ENCODE measurements at places on chromosomes 13 and 19.

- no peak for DNase-seq
These were observed 15.6 kb upstream of the FBXO17 start for GRCh38 chr19:38990949-38991697.

- no peak for DNase-seq
These were observed at the start of gene PTPRH for GRCh38 chr19:55208880-55209692. Gene PTPRH, minus strand, starts transcription at chr19:55209501. Its CDS starts 68 bp downstream, at chr19:55209433.

DNA sequence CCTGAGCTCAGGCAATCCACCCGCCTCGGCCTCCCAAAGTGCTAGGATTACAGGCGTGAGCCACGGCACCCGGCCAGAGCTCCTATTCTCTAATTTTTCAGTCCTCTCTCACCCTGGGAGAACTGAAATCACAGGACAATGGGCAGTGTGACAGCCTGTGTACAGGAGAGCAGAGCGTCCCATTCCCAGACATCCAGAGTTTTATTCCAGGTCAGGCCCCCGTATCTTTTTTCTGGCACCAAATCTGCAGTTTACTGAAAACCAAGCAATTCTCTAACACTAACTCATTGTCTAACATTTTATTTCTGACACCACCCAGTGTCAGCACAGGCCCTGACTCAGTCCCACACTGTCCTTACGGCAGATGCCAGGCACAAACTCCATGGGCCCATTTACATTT lies 6.7 kb downstream of the ZNF708 start:
- no peak for DNase-seq

- no peak for DNase-seq
These were observed 865.0 kb downstream of the PCDH9 start for GRCh38 chr13:66365101-66365500.

- no peak for DNase-seq
These were observed 3.7 kb downstream of the FGF9 start for GRCh38 chr13:21674490-21675009.

- DNase-seq, result peak; percentile 51
These were observed 107.5 kb downstream of the KLF12 start for GRCh38 chr13:74026753-74027152.

DNA sequence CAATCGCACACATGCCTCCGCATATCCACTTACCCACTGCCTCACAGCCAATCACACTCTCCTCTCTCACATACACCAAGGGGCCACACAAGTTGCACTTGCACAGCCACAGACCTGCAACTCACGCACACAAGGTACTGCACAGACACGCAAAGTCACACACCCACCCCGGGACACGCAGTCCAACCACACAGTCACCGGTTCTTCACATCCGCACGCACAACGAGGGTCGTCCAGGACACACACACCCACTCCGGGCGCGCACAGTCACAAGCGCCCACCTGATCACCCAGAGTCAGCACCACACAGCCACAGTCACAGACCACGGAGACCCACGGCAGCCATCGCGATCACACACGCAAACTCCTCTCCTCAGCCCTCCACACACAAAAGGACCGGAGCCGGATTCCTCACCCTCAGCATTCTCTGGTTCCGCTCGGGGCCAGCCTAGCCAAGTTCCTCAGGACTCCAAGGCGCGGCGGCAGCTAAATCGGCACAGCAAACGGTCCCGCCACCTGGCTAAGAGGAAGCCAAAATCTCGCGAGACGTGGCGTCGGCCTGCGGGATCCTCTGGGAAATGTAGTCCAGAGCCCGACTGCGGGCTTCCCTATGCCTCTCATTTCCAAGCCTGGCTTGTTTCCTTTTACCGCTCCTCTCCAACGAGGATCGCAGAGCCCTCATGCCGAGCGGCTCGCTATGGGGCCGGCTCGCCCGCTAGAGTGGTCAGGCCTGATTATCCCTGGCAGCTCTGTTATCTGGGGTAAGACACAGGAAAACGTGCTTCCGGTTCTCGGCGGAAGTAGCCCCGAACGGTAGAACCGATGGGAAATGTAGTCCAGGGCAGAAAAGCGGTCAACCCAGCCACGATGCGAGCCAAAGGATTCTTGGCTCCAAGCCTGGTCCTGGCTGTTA lies at the start of gene ZNF850:
Gene ZNF850 (minus strand): TSS at position 497 of the 912 bp plus-strand sequence. CDS start 10,201 bp downstream, outside the sequence.
- peak; percentile 89 for DNase-seq

- no peak for DNase-seq
These were observed 873.9 kb downstream of the SLITRK1 start for GRCh38 chr13:83008212-83008929.

GRCh38 chr13:109949397-109949796 lies 163.0 kb upstream of the IRS2 start:
- DNase-seq, result no peak

DNA sequence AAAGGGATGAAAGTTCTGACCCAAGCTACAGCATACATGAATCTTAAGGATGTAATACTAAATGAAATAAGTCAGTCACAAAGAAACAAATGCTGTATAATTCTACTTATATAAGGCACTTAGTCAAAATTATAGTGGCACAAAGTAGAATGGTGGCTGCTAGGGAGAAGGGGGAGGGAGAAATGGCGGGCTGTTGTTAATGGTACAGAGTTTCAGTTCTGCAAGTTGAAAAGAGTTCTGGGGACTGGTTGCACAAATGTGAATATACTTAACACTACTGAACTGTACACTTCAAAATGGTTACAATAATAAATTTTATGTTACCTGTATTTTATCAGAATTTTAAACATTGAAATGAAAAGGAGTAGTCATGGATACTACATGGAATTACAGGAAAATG lies 48.9 kb upstream of the CLDN10 start:
- no peak for DNase-seq

- DNase-seq, result no peak
These were observed 11.4 kb upstream of the ZNF414 start for GRCh38 chr19:8525401-8525684.

DNA sequence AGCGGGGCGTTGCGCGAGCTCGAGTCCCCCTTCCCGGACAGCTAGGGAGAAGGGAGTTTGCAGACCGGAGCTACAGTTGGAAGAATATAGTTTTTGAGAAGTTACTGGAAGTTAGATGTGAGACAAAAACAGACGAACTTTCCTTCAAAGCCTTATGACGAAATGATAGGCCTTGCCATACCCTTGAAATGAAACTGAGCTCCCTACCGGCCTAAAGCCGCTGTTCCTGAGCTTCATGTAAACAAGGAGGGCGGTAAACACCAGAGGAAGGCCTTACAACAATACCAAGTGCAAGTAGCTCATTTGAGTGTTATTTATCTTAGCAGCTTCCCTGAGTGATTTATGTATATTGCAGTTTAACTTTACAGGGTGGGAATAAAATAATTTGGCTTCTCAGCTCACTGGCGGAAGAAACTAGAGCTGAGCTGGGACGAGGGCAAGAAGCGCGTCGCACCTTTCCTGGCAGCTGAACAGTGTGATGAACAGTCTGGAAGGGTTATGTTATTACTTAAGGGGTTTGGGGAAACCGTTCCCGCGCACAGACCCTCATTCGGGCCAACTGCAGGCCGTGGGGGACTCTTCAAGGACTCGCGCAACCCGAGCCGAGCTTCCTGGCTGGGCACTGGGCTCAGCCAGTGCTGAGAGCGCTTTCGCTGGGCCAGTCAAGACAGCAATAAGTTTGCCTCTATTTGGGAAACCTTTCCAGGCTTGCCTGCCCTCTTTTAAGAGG lies 111.2 kb downstream of the KCNRG start:
- DNase-seq, result no peak

DNA sequence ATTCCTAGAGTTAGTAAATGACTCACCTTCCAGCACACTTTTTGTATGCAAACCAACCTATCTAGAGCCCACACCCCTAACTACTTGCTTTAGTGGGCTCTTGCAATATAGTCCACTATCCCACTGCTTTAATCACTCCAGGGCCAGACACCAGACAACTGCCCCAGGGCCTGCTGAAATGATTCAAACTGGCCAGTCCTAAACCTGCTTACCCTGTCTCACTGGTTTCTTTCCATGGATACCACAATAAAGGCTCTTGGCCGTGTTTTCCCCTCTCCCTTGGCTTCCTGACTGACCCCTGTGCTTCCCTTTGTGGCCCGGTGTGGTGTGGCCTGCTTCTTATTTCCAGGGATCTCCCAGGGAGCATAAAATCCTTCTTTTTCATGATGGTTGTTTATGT lies 14.6 kb downstream of the HS6ST3 start:
- no peak for DNase-seq

DNA sequence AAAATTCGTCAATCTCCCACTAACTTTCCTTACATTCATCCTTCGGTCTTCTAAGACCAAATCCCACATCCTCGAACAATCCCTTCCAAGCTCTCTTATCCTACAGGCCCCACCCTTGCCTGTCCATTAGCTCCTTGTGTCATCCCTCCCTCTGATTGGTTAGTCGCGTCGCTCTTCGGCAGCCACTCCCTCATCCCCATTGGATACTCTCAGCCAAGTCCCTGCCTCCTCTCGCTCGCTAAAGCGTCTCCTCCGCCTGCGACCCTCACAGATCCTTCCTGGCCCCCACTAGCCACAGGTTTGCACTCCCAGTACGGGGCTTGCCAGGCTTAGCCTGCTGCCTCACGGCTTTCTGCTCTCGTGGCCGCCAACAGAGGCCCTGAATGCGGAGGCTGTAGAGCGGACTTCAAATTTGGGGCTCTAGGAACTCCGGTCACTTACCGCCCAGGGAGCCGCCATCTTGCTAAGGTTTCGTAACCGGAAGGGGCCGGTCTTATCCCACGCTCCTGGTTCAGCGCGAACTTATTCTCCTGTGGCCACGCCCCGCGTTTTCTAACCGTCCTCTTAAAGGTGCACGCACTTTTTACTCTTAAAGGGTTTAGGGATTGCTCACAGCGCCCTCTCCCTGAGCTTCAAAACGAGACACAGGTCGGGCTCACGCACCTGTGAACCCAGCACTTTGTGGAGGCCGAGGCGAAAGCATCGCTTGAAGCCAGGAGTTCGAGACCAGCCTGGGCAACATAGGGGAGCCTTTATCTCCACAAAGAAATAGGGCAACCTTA lies at the start of gene DMAC2:
Gene DMAC2 (minus strand): TSS at position 472 of the 782 bp plus-strand sequence. CDS start 13 bp downstream, at position 459.
- peak; percentile 91 for DNase-seq

GRCh38 chr13:101258071-101258470 lies 158.2 kb downstream of the NALCN start:
- no peak for DNase-seq

GRCh38 chr19:4108767-4109625 lies 14.9 kb downstream of the MAP2K2 start:
- peak; percentile 47 for DNase-seq

DNA sequence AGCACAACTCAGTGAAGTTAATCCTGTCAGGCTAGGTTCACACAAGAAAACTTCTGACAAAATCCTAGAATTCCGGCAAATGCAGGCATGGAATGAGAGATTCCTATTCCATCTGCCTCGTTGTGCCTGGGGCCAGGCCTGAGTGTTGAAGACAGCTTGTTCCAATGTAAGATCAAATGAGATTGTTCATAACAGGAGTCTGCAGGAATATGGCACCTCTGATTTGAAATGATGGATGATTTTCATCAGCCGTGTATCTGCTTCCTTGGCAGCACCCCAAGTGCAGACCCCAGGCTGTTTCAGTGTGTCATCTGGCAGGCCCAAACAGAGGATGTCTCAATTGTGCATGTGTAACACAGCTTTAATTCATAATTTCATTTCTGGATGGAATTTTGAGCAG lies 35.3 kb upstream of the SACS start:
- no peak for DNase-seq

DNA sequence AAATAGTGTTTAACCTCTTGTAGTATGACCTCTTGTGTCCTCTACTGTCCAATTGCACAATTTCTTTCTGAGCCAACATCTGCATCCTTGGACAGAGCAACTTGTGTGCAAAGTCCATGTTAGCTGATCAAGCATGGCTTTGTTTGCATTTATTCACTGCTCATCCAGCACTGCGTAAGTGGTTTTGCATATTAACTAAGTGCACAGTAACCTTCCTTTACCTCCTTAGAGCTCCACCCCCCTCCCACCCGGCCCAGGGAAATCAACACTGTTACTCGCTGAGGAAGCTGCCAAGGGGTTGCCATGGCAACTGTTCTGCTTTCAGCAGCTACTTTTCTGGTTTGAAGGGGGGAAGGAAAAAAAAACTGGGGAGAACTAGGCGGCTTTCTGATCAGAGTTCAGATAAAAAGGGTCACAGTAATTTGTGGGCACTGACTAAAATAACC lies 153.5 kb upstream of the KLF12 start:
- DNase-seq, result peak; percentile 72

DNA sequence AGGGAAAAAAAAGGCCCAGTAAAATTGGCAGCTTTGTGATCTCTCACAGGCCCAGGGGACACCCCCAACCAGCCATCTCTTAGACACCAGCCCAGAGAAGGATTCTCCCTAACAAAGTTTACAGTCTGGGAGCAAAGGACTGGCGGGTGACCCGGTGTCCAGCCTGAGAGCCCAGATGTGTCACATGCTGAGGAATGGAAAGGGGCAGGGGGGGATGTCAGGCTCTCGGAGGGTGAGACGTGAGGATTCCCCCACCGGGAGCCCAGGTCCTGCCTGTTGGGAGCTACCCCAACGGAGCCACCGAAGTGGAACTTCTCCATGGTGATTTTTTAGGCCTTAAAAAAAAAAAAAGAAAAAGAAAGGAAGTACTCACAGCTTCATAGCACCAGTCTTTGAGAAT lies 4.8 kb upstream of the CTXN1 start:
- no peak for DNase-seq

GRCh38 chr19:46378268-46378667 lies 31.4 kb downstream of the PPP5C start:
- no peak for DNase-seq

GRCh38 chr13:36570489-36570888 lies 103.3 kb upstream of the SERTM1 start:
- DNase-seq, result no peak
